ENCODE measurements at places on chromosomes 6 and 20. TPM values are rescaled to one million over a fixed set of nuclear protein-coding genes. Genes with fewer than 3 reads are reported as not detected.

DNA sequence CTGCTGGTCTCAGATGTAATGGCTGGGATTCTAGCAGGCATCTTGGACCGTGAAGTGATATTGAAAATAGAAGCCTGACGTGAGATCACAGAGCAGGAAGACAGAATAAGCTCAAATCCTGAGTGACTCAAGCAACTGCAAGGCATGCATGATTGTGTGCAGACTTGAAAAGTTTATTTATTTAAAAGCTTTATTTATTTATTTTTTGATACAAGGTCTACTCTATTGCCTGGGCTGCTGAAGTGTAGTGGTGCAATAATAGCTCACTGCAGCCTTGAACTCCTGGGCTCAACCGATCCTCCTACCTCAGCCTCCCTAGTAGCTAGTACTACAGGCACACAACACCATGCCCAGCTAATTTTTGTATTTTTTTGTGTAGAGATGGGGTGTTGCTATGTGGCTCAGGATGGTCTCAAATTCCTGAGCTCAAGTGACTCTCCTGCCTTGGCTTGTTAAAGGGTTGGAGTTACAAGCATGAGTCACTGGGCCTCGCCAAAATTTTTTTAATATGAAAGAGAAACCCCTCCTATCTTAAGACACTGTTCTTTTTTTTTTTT is 40.1 kb upstream of the RNF144B start:
- no peak for DNase-seq

GRCh38 chr6:33620856-33621710 is at the start of gene ITPR3:
ITPR3 (plus strand) TSS chr6:33621322; CDS start chr6:33621603, 281 bp downstream.
- DNase-seq: peak; percentile 74

The TGM3 gene
- not detected for total RNA-seq

DNA sequence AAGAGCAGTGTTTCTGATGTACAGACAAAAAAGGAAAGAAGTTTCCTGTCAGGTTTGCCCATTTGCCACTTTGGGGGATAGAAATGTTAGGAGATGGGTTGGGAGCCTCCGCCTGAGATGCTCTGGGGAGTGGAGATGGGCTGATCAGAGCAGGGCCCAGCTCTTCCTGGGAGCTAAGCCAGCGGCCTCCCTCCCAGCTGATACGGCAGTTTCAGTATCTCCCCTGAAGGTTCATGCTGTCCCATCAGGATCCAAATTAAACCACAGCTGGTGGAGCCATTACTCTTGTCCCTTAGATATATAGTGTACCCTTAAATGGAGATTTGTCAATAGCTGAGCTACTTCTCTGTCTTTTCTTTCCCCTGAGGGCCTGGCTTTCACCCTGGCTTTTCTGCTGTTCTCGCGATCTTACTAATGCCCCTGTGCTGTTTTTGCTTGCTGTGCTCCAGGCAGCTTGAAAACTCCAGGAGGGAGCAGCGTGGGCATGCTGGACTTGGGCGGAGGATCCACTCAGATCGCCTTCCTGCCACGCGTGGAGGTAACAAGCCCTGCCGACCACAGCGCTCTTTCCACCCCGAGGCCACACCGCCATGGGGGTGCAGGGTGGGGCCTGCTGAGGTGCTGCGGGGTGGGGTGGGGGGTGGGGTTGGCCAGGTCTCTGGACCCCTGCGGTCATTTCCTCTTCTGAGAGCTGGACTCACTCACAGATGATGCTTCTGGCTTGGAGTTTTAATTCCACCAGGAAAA is 20.9 kb downstream of the ENTPD6 start:
- DNase-seq: no peak

- DNase-seq: peak; percentile 83
These were observed 589.4 kb downstream of the RFPL4B start for GRCh38 chr6:112936504-112936903.

- no peak for DNase-seq
These were observed 18.6 kb downstream of the RBM38 start for GRCh38 chr20:57409672-57410397.

DNA sequence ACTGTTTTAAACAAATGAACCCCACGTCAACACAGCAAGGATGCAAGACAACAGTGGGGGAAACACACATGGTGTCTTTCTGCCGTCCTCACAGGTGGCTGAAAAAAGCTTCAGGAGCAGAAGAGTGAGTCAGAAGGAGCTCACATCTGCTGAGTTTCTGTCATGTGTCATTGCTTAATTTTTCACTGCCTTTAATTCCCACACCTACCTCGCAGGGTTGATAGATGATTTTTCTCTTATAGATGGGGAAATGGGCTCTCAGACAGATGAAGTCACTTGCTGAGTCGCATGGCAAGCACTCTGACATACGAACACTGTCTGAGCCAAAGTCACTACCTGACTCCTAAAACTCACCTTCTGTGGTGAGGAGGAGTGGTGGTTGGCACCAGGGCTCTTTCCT is 28.3 kb upstream of the CARMIL1 start:
- peak; percentile 41 for DNase-seq

The COL9A3 gene
- total RNA-seq: 5.9 TPM

GRCh38 chr20:58147628-58148370 is 80.7 kb downstream of the ANKRD60 start:
- no peak for DNase-seq

The BAG2 gene
- total RNA-seq: 14.8 TPM

DNA sequence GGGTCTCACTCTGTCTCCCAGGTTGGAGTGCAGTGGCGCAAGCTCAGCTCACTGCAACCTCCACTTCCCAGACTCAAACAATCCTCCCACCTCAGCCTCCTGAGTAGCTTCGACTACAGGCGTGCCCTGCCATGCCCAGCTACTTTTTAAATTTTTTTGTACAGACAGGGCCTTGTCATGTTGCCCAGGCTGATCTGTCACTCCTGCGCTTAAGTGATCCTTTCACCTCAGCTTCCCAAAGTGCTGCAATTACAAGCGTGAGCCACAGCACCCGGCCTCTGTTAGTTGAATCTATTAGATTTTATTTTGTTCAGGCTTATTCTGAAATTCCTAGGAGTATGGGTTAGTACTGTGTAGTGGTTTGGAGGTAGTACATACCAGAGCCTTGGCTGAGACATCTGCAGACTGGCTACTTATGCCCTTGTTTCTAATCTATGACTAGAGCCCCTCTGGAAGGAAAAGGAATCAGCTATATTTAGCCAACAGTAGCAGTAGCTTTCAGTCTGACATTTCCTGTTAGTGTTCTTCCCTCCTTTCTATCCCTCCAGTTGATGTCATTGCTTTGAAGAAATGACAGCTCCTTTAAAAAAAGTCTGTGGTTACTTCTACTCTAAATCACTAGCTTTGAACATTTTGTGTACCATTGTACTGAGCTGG is 74.4 kb downstream of the ITCH start:
- DNase-seq: peak; percentile 5

The CALHM4 gene
- total RNA-seq: not detected

The TCF21 gene
- not detected for total RNA-seq

The HSPA1L gene
- total RNA-seq: 0.68 TPM

DNA sequence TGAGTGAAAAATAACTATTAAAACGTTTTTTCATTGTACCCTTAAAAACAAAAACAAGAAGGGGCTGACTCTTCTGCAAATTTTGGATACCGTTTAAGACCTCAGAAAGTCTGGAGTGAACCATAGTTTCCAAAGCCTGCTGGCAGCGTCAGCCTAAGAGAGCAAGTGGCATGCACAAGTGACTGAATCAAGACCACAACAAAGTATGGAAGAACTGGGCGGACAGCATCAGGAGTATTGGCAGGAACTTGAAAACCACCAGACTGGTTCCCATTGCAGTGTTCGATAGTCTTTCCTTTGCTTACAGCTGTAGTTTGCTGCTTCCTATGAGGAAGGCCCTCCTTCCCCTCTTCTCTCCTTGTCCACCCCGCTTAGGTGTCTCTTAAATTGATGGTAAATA is 33.7 kb upstream of the MYLIP start:
- no peak for DNase-seq

GRCh38 chr20:33023439-33024242 is 7.8 kb upstream of the BPIFB6 start:
- no peak for DNase-seq

GRCh38 chr6:105443941-105444340 is 41.1 kb upstream of the PREP start:
- peak; percentile 24 for DNase-seq

DNA sequence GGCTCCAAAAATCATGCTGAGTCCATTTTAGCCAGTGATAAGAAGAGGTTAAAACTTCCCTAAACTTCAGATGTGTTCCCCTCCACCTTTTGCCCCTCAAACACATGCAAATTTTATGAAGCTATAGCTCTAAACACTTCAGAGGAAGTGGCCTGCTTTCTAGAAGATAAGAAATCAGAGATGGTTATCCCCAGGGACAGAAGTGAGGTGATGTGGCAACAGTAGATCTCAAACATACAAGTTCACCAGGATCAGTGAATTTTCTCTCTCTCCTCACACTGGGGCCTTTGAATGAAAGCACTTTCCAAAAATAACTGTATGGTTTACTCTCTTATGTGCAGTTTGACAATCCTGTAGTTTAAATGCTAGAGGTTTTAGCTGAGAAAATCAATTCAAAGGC is 332.0 kb downstream of the BTBD9 start:
- DNase-seq: no peak

The HLA-F gene
- total RNA-seq: 69.5 TPM

DNA sequence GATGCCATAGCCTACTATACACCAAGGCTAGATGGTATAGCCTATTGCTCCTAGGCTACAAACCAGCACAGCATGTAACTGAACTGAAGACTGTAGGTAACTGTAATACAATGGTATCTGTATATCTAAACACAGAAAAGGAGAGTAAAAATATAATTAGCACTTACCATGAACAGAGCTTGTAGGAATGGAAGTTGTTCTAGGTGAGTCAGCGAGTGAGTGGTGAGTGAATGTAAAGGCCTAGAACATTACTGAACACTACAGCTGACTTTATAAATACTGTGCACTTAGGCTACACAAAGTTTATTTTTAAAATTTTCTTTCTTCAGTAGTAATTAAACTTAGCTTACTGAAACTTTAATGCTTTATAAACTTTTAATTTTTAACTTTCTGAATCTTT is 129.5 kb downstream of the BTBD9 start:
- DNase-seq: no peak

DNA sequence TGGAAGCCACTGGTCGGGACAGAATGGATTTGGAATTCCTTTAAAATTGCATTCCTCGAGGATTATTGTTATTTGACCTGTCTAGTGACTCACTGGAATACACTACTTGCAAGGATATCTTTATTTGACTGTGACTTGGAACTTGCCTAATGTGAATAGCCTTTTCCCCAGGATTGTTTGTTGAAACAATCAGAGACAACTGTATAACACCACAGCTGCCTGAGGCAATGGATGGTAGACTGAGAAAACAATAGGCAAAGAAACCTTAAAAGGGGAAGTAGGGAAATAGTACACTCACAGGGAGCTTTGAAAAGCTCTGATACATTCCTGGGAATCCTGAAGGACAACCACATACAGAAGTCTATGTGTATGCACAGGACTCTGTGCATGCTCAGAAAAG is 465.3 kb downstream of the BMP2 start:
- DNase-seq: no peak

The ETV7 gene
- total RNA-seq: 0.24 TPM

Measured in RPMI7951 (cell line).